LHCN-M2 (cell line): ENCODE measurements at places on chromosomes 6 and 20. TPM values are rescaled to one million over a fixed set of nuclear protein-coding genes. Genes with fewer than 3 reads are reported as not detected.
A peak's percentile ranks its signal among the peaks of the same experiment; 100 is the strongest.

- DNase-seq = peak; percentile 54
Observed at GRCh38 chr20:32574296-32575226, 10.6 kb downstream of the NOL4L start.

DNA sequence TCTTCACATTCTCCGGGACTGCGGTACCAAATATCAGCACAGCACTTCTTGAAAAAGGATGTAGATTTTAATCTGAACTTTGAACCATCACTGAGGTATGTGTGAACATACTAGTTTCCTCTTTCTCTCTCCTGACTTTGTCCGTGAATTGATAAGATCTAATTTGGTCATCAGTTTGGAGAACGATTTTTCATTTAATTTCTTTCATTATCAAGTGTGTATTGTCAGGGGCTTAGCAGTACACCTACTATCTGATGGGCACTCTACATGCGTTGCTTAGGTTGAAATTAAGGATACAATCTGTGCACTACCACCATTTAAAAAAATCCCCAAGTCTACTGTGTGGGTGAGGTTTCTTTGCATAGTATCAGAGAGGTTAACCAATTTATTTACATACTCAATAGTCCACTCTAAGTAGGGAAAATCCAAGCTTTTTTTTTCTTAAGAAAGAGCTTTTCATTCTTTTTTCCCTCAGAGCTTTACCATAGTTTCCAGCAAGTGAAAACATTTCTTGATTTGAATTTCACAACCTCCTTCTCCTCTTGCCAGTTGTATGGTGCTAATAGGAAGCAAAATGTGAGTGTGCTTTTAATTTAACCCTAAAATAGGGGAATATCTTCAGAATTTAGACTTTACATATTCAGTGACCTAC is 105.4 kb upstream of the ESR1 start:
- no peak for DNase-seq

DNA sequence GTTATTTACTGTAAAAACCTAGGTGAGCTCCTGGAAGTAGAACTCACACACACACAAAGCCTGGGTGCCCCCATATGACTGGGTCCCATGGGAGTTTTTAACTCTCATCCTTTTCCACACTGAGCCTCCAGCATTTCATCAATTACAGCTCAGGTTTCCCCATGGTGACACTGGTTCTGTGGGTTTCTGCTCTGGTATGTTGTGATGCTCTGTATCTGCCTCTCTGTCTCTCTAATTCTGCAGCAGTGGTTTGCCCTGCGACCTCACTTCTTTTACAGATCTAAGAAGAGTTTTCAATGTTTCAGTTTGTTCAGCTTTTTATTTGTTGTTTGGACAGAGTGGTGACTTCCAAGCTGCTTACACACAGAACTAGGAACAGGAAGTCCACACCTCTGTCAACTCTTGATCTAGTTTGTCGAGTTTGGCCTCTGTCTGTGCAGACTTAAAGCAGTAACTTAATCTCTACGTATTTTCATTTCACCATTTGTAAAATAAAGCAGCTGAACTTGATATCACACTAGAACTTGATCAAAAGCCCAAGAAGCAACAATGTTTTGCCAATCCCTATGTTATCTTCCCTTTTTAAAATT is 554.3 kb downstream of the EPHA7 start:
- DNase-seq = no peak

DNA sequence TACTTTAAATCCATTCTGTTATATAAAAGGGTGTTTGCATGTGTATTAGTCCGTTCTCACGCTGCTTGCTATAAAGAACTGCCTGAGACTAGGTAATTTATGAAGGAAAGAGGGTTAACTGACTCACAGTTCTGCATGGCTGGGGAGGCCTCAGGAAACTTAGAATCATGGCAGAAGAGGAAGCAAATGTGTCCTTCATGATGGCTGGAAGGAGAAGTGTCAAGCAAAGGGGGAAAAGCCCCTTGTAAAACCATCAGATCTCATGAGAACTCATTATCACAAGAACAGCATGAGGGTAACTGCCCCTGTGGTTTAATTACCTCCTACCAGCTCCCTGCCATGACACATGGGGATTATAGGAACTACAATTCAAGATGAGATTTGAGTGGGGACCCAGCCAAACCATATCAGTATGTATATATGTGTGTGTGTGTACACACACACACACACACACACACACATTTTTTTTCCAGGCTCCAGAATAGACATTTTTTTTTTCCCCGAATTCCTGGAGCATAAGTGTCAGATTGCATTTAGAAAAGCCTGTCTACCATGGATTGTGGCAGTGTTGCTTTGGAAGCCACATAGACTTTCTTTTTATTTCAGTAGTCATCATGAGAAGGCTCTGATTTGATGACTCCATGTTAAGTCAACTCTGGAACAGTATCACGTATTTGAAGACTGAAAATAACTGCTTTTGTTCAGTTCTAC is 31.5 kb downstream of the KDM1B start:
- DNase-seq = no peak

THBS2 gene
- total RNA-seq = 14.9 and 18.6 TPM in 2 replicates
